Stimulated activated CD4-positive, alpha-beta T cell treated with anti-CD3 and anti-CD28 coated beads, Interleukin-4, amount 100 ng/mL, for 4 hours (primary cell): ENCODE measurements at places on chromosomes 12 and 14.

DNA sequence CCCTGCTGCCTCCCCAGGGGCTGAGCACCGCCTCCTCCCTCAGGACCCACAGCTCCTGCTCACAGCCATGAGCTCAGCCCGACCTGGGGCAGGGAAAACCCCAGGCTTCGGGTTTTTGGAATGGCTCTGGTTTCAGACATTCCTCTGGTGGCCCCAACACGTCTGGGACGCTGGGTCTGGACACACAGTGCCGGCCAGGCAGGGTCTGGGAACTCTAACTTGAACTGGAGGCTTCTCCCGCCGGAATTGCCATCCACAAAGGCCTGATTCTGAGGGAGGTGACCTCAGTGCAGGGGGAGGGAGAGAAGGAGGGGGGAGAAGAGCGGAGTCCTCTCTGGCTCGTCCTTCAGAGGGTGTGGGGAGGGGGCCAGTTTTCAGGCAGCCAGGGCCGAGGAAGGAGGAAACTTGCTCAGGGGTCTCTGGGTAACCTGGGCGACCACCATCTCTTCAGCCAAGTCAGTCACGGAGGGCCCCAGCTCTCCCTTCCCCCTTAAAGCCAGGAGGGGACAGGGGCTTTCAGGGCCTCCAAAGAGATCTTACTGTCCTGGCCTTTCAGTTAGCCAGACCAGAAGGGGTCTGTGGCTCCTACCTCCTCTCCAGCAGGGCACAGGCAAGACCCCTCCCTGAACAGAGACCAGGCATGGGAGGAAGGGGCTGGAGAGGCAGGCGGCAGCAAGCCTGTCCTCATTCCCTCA, 19.4 kb downstream of the NCKAP5L start:
- DNase-seq: no peak

DNA sequence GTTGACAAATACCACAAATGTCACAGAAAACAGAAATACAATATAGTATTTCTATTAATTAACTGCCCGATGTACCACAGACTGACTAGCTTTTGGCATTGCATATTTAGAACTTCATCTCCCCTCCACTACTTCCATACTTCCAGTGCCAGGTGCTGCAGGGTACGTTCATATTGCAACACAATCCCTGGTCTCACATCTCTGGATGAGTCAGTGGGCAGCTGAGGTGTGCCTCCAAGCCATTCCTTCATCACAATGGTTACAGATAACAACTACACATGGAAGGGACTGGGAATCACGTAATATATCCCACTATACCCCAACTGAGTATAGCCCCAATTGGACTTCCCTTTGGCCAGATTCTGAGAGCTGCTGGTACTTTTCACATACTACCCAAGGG, 31.1 kb downstream of the CCDC198 start:
- no peak for DNase-seq

DNA sequence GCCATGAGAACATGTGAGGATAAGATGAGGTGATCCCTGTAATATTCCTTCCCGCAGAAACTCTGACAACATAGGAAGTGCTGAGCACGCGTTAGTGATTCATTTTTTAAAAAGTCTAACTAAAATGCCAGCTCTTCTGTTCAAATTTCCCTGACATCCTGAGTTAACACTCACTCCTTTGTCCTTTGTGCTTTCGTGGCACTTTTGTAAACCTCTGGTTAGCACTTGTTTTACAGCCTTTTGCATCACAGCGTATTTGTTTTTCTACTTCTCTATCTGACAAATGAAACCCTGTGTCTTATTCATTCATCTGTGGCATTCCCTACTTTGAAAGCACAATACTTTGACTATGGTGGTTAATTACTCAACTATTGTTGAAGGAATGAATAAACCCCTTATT, 313.6 kb downstream of the NUAK1 start:
- no peak for DNase-seq

DNA sequence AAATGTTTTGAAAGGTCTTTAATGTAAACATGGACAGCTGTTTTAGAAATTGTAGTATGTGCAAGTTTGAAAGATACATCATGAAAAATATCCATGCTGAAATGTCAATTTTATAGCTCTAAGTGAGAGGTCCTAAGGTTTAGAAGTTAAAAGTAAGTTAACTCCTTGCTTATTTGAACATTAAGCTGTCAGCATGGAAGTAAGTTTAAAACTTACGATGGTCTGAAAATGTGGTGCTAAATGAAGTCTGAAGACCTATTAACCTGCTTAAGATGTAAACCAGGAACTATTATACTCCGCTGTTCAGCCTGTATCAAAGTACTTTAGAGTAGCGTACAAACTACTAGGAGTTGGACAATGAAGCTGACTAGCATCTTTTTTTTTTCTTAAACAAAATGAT, 1082.4 kb downstream of the TMTC2 start:
- no peak for DNase-seq

DNA sequence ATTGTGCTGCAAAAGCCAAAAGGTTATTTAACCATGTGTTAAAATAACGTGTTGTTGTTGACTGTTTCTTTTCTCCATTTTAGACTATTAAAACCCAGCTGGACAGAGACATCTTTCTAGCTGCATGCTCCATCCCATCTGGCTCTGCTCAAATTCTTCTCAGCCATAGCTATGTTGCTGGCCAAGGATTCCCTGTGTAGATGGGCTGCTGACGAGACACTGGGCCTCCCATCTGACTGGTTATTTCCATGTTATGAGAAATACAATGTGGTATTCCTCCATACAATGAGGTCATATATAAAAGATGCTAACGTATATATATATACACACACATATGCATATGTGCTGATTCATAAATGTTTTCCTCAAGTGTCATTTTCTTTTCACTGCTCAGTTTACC, 30.1 kb downstream of the MED13L start:
- DNase-seq: no peak

- no peak for DNase-seq
Observed at GRCh38 chr12:23482571-23482970, 466.9 kb downstream of the SOX5 start.

DNA sequence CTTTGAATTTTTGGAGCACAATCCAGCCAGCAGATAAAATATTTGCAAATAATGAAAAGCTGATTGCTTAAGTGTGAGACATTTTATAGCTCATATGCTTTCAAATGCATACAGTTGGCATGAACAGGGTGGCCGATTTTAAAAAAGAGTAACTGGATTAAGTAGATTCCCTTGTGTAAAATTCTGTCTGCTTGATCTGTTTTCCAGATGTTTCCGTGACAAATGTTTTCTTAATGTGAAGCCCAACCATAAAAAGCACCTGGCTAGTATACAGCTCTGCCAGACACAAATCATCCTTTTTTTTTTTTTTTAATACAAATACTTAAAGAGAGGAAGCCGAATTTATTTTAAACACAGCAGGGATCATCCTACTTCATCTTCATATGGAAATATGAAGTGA, 440.7 kb downstream of the CCER1 start:
- DNase-seq: no peak

DNA sequence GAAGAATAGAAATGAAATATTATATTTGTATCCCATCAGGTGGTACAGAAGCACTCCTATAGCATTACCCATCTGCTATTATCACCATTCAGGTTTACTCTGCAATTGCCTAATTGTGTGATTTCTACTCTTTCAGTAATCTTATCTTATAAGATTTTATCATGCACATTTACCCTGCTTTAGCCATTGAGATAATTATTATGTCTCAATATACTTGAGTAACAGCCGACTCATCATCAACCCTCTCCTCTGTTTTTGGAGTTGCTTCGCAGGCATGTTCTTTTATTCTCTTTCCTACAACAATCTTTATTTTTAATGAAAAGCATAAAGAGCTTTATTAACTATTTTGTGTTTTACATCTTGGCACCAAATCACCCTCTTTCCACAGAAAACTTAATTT, 419.9 kb downstream of the LRIG3 start:
- no peak for DNase-seq

GRCh38 chr14:64800000-64800399, 79.7 kb downstream of the SPTB start:
- no peak for DNase-seq

DNA sequence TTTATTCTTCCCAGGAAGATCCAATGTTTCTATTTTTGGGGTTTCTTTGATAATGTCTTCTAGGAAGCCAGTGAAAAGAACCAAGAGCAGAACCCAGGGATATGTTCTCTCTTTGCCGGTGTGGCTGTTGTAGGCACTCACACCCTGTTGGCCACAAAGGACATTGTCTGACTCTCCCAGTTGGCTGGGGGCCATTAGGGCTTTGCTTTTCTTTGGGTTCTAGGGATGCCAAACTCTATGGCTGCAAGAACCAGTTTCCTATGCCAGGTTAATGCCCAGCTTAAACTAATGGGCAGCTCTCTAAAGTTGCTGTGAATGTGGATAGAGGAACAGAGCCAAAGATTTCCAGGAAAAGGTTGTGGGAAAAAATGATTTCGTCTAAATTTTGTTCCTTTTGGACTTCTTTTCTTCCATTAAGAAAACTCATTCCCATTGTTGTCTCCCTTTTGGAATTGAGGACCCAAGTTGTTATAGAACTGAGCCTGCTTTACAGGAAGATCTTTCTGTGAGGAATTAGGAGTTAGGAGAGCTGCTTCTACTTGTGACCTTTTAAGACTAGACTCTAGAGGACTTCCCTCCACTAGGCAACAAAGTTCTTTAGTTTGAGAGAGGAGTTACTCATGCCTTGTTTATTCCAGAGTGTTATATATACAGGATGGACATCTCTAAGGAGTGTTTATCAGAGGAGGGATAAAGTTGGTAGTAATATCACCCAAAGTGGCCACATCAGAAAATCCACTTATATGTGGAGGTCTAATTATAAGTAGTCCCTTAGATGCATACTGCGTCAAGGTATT, 13.1 kb downstream of the COPZ1 start:
- no peak for DNase-seq

GRCh38 chr12:75964150-75964549, 67.4 kb downstream of the PHLDA1 start:
- DNase-seq: no peak

GRCh38 chr12:106416273-106416672, 58.7 kb downstream of the POLR3B start:
- DNase-seq: no peak

- no peak for DNase-seq
Observed at GRCh38 chr12:14327711-14328110, 37.8 kb upstream of the ATF7IP start.

GRCh38 chr12:115109863-115110262, 425.9 kb upstream of the TBX3 start:
- DNase-seq: no peak

DNA sequence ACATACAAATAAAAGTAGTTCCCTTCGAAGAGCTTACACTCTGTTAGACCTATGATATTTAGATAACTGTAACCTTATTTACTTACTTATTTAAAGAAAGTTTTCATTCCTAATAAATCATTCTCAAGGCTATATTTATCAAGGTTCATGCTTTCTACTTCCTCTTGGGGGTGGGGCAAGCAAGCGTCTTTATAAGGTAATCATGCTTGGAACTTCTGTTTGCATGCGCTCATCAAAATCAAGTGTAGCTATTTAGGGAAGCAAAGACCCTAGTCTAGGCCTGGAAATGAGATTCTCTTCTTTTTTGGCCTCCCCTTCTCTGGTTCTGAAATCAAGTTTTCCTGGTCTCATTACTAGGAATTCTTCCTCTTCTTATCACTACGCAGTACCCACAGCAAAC, 766 bp downstream of the RERG start:
- DNase-seq: no peak
